ENCODE measurements at places on chromosomes 1 and 21.

DNA sequence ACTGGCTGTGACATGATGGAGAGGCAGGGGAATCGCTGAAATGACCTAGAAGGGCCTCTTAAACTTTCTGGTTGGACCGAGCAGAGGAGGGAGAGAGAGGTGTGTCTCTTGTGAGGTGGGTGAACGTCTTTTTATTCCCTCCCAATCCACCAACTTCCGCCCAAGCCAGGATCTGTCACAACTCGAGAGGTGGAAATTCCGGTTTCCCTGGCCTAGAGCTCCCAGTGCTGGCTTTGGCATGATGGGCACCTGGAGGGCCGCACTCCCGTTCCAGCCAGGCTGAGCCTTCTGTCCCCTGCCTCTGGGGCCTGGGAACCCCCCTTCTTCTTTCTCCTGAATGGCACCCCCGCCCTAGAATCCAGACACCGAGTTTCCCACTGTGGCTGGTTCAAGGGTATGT is at the start of gene SEMA4A:
Gene SEMA4A (plus strand): TSS at position 224 of the 400 bp plus-strand sequence. CDS start 994 bp downstream, outside the sequence.
- H3K4me1 ChIP-seq: peaks cover 84% of the 10 kb centered on the region
- no peak for DNase-seq
- no peaks in the 10 kb centered on the region for H3K27me3 ChIP-seq
- peak within 1 kb of the TSS; percentile 78 for H3K27ac ChIP-seq
- peak within 1 kb of the TSS; percentile 83 for H3K4me3 ChIP-seq

GRCh38 chr21:27300770-27301169 is 333.9 kb upstream of the ADAMTS5 start:
- no peak overlapping the region for H3K27ac ChIP-seq
- DNase-seq: no peak
- no peaks in the 10 kb centered on the region for H3K27me3 ChIP-seq
- H3K36me3 ChIP-seq: no peaks in the 10 kb centered on the region

GRCh38 chr1:47439017-47439818 is 1.4 kb downstream of the FOXD2 start:
- peak overlapping the region; percentile 26 for H3K4me3 ChIP-seq
- no peak for DNase-seq
- peaks cover 12% of the 10 kb centered on the region for H3K36me3 ChIP-seq
- no peak overlapping the region for H3K27ac ChIP-seq
- peaks cover 17% of the 10 kb centered on the region for H3K4me1 ChIP-seq

DNA sequence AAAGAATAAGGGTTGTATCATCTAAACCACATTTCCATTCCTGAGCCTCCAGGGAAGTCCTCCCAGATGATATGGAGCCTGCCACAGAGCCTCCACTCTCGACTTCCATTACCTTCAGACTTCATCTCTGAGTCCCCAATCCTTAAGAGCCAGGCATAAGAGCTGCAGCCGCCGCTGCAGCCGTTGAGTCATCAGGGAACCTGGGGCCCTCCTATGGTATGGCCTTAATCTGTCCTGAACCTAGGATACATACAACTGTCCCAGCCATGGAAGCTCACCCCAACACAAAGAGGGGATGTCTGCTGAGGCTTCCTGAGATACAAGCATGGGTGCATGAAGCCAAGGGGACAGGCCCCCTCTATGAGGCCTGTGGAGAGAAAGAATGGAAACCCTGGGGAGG is 16.3 kb downstream of the TAL1 start:
- peaks cover 3% of the 10 kb centered on the region for H3K27me3 ChIP-seq
- no peak overlapping the region for H3K4me3 ChIP-seq
- no peak overlapping the region for H3K27ac ChIP-seq
- no peak for DNase-seq
- H3K36me3 ChIP-seq: no peaks in the 10 kb centered on the region

GRCh38 chr1:69991644-69992043 is 213.7 kb downstream of the LRRC40 start:
- no peaks in the 10 kb centered on the region for H3K27me3 ChIP-seq
- no peaks in the 10 kb centered on the region for H3K4me1 ChIP-seq
- H3K27ac ChIP-seq: no peak overlapping the region
- H3K4me3 ChIP-seq: no peak overlapping the region
- H3K36me3 ChIP-seq: no peaks in the 10 kb centered on the region
- no peak for DNase-seq

GRCh38 chr1:236753516-236753915 is 41.6 kb upstream of the MTR start:
- H3K4me1 ChIP-seq: no peaks in the 10 kb centered on the region
- H3K27ac ChIP-seq: no peak overlapping the region
- H3K36me3 ChIP-seq: no peaks in the 10 kb centered on the region
- DNase-seq: peak; percentile 19
- no peak overlapping the region for H3K4me3 ChIP-seq

GRCh38 chr1:18512883-18513282 is 32.2 kb downstream of the KLHDC7A start:
- H3K27ac ChIP-seq: no peak overlapping the region
- H3K4me3 ChIP-seq: no peak overlapping the region
- H3K36me3 ChIP-seq: peaks cover 3% of the 10 kb centered on the region
- no peak for DNase-seq

All from activated CD8-positive, alpha-beta T cell treated with anti-CD3 and anti-CD28 coated beads for 36 hours (primary cell).